Kidney (tissue), 22 donors: ENCODE measurements at places on chromosomes 7 and 10. TPM values are rescaled to one million over a fixed set of nuclear protein-coding genes. Genes with fewer than 3 reads are reported as not detected.

DNA sequence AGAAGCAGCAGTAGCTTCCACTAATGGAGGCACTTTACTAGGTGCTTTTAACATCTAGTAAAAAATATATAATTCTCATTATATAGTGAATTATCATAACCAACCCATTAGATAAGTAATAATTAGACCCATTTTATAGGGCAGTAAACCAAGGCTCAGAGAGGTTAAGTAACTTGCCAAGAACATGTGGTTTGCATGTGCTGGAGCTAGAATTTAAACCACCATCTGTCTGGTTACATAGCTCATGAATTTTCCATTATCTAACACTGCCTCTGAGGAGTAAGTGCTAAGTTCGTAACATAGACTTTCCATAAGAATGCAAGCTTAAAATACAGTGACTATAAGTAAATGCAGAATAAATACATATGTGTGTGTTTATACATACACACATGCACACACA, 41.9 kb downstream of the CREB3L2 start:
- DNase-seq: no peak

- no peak for DNase-seq
Observed at GRCh38 chr7:116509982-116510579, 10.5 kb downstream of the CAV2 start.

GRCh38 chr10:48633381-48634197, 28.7 kb upstream of the ARHGAP22 start:
- DNase-seq: no peak

Gene C10orf105
- not detected for polyA plus RNA-seq

- DNase-seq: no peak
Observed at GRCh38 chr7:128100225-128100948, 69.2 kb upstream of the LRRC4 start.

DNA sequence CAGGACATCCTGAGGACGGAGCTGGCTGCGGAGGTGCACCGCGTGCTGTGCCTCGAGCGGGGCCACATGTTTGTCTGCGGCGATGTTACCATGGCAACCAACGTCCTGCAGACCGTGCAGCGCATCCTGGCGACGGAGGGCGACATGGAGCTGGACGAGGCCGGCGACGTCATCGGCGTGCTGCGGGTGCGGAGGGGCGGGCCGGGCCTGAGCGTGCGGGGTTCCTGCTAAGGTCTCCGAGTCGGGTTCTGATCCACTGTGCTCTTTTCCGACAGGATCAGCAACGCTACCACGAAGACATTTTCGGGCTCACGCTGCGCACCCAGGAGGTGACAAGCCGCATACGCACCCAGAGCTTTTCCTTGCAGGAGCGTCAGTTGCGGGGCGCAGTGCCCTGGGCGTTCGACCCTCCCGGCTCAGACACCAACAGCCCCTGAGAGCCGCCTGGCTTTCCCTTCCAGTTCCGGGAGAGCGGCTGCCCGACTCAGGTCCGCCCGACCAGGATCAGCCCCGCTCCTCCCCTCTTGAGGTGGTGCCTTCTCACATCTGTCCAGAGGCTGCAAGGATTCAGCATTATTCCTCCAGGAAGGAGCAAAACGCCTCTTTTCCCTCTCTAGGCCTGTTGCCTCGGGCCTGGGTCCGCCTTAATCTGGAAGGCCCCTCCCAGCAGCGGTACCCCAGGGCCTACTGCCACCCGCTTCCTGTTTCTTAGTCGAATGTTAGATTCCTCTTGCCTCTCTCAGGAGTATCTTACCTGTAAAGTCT, 10.4 kb downstream of the ATG9B start:
- peak; percentile 94 for DNase-seq

GRCh38 chr7:55574051-55574717, 1.9 kb upstream of the VOPP1 start:
- no peak for DNase-seq

Gene PLEKHS1
- 0.17 TPM for polyA plus RNA-seq

DNA sequence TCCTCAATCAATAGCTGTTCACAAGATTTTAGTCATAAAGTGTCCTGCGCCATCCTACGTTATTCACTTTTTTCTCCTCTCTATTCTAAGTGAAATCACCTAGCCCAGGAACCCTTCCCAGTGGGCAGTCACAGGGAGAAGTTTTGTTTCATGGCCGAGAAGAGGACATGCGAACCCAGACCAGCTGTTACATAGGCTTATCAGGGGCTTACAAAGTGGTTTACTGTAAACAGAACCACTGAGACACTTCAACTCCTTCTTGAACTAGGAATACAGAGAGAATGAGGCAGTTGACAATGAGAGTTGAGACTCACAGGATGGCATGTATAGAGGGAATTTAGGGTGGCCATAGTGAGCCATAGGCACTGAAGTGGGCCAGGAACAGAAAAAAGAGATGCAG, 246.9 kb upstream of the GLI3 start:
- no peak for DNase-seq

Gene ANKRD61
- not detected for polyA plus RNA-seq

DNA sequence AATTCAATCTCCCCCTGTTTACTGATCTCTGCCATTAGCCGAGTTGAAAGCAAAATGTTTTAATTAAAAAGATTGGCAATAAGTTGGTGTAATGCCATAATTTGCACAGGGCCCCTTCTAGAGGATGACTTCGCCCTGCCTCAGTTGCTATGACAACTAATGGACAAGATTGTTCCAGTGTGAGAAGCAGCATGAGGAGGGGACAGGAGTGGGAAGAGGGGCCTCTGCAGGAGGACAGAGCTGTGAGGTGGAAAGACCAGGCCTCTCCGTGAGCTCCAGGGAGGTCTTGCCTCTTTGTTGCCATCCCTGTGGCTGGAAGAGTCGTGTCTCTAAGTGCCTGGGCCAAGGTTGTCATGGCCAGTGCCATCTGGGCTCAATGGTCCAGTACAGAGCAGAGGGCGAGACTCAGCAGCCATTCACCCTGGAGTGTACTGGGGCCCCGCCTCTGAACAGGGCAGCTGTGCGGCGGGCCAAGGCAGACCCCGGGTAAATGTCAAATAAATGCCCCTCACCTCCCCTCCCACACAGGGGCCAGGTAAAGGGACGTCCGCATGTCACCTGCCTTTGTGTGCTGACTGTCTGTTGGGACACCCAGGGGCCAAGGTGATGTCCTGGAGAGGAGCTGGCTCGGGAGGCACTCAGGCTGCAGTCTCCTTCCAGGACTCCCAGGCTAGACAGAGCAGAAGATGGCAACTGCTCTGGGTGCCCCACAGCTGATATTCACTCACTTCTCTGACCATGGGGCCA, 97.0 kb upstream of the RET start:
- DNase-seq: peak; percentile 33

DNA sequence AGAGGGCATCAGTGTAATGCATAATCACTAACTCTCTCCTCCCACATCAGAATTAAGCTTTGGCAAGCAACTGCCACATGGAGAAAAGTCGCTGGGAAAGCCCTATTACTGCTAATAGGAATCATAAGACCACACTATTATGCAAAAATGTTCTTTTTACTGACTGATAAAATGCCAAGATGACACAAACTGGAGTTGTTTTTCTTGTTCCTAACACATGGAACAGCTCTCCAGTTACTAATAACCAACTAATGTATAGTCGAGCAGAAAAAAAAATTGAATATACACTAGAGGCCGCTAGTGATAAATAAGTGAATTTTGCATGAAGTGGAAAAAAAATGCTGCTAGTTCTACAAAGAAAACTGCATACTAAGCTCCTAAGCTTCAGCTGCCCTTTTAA, 165.6 kb downstream of the TPK1 start:
- no peak for DNase-seq

- DNase-seq: no peak
Observed at GRCh38 chr7:145106001-145106400, 270.1 kb upstream of the TPK1 start.

GRCh38 chr7:69640216-69640615, 41.9 kb downstream of the AUTS2 start:
- DNase-seq: no peak

Gene CRHR2
- not detected for polyA plus RNA-seq

Gene PDK4
- polyA plus RNA-seq: 106 TPM

DNA sequence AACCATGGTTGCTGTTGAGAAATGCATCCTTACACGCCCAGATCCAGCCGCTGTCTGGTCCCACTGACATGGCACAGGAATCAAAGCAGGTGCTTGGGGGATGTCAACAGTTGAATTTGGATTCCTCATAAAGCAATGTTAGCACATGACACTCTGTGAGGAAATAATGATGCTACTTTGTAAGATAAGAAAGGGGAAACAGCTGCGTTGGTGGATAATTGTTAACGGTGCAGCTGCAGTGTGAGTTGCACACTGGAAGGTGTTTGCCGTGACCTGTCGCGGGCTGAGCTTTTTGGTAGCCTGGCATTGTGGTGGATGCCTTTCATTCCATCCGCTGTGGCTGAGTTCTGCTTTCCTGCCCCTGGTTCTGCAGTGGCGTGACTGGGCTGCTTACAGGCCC, 113.9 kb downstream of the MGMT start:
- no peak for DNase-seq

Gene ABCA13
- 0.62 TPM for polyA plus RNA-seq

Gene SRGN
- 65.7 TPM for polyA plus RNA-seq

Gene NUDT13
- polyA plus RNA-seq: 3.7 TPM

DNA sequence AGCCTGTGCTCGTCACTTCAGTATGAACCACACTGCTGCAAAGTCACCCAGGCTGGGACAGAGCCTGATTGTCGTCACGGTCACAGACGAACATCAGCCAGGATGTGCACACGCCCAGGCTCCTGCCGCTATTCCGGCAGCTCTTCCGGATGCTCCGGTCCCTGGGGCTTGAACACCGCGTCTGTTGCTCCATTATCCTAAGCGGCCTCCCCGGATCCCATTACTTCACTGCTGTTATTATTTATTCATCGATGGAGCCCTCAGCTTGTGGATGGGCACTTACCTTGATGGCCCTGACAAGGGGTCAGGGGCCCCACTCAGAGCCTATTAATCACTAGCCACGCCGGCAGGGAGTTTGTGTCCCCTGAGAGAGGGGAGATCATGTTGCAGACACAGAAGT, 120.8 kb upstream of the PCBD1 start:
- no peak for DNase-seq

GRCh38 chr7:117086788-117087187, 133.5 kb downstream of the ST7 start:
- DNase-seq: no peak

DNA sequence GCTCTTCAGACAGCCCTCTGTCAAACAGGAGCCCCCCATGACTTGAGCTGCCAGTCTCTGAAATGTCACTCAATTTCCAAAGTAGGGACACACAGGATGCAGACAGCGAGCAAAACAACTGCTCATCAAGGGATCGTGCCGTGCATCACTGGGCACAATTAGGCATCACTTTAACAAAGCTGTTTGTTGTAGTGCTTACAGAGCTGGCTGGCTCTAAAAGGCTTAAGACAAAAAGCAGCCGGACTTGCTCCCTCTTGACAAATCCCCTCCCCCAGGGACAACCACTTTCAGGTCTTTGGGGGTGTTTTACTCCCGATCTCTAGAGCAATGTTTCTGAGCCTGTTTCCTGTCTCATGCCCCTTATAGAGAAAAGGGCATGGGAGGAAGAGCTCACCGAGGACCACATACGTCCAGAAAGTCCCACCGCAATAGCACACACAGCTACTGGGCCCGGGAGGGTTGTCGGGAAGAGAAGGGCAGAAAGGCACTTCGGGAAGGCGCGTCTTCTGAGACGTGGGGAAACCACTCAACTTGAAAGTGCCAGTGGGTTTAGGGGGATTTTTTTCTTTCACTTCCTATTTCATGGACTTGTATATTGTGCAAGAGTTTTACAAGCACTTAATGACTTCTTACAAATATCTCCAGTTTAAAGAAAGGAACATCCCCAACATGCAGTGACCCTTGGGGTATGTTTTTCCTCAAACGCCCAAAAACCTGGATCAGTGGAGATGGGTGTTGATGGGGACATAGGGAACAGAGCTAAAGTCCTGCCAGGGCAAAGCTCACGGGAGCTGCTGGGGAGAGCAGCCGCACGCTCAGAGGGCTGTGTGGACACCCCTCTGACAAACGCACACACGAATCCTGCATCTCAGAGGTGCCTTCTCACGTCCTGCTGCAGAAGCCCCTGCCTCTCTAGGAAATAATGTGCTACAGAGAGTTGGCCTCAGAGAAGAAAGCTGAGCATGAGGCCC, 27.1 kb downstream of the LRRC20 start:
- DNase-seq: no peak

- no peak for DNase-seq
Observed at GRCh38 chr7:130500463-130500862, 8.6 kb downstream of the MEST start.

DNA sequence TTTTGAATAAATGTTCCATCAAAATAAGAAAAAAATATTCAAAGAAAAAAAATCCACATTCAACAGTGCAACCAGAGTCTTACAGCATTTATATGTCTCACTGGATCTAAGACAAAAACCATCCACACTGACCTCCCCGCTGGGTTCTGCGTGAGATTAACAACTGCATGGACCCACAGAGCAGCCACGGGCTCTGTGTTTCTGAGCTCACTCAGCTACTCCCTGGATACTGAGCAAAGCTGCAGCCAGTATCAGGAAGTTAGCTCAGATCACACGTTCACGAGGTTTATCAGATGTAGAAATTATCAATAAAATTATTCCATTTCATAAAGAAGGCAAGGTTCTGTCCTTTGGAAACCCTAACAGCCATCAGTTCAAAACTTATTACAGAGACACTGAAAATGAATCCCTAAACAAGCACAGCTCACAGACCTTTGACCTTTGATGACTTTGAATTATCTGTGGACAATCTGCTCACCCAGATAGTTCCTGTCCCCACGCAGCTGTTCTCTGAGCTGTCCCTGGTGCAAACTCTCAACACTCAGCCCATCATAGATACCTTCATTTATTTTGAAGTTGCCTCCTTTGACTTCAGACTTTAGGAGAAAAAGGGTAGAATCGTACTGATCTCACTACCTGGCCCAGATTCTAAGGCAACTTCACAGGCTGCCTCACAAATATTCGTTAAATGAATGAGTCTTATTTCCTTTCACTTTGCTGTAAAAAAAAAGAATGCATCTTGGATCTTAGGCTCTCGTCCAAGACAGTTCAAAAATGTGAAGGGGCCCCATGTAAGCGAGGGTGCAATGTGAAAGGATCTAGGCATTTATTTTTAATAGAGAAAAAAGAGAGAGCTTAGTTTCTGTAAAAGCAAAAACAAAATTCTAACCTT, 67.7 kb upstream of the SVIL start:
- no peak for DNase-seq

Gene TLL2
- polyA plus RNA-seq: 0.39 TPM

GRCh38 chr10:35232527-35232926, 103.8 kb upstream of the CCNY start:
- DNase-seq: no peak

Gene FANK1
- polyA plus RNA-seq: 8.6 TPM
